ENCODE measurements at places on chromosomes 6 and 20.
A peak's percentile ranks its signal among the peaks of the same experiment; 100 is the strongest.

DNA sequence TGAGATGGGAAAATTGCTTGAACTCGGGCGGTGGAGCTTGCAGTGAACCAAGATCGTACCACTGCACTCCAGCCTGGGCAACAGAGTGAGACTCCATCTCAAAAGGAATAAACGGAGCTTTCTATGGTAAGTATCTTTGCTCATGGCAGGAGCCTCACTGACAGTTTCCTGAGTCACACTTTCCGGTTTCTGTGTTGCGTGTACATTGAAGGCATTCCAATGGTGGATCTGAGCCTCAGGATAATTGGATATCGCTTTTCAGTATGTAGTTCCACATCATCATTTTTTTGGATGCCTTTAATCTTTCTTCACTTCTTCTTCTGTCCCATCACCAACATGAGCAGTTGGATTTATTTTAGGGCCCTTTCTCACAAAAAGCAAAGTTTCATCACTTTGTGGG is 28.6 kb upstream of the GTSF1L start:
- DNase-seq: no peak

GRCh38 chr6:21134356-21134755 is 459.2 kb upstream of the SOX4 start:
- DNase-seq: no peak

DNA sequence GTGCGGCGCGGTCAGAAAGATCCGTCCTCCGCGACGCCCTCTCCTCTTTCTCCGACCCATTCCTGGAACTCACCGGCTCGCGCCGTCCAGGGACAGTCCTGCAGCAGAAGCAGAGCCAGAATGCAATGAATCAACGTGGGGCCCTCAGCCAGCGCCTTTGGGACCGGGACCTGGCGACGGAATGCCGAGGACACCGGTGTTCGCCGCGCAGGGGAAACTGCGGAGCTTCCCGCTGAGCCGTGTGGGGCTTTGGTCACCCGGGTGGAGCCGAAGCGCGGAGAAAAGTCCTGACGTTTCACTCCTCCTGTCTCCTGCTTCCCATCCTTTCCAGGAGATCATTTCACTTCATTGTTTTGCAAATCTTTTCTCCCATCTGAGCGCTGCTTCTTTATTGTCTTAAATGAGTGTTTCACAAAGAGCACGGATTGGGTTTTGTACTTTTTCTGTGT is 26.5 kb downstream of the ULBP1 start:
- no peak for DNase-seq

DNA sequence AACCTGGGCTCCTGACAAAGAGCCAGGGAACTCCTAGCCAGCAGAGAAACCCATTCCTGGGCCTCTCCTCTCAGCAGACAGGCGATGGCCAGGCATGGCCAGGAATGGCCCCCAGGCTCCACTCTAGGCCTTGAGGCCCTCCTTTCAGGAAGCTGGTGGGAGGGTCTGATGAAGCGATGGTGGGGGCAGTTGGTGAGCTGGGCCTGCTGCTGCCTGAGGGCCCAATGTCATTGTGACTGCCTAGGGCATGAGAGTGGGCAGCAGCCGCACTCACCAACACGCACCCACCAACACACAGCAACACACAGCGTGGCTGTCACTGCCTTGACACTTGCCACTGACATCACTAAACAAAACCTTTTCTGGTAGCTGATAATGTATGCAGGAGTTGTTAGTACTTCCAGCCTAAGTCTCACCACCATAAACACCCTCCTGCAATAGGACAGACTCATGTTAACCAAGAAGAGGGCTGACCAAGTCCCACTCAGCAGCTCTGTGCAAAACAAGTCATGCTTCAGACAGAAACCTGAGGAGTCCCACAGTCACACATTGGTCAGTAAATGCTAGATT is 69.3 kb downstream of the ABHD12 start:
- peak; percentile 48 for DNase-seq

GRCh38 chr6:97460394-97461080 is 177.5 kb upstream of the MMS22L start:
- DNase-seq: no peak

- no peak for DNase-seq
These were observed 262.1 kb upstream of the ADGRB3 start for GRCh38 chr6:68372991-68373390.

DNA sequence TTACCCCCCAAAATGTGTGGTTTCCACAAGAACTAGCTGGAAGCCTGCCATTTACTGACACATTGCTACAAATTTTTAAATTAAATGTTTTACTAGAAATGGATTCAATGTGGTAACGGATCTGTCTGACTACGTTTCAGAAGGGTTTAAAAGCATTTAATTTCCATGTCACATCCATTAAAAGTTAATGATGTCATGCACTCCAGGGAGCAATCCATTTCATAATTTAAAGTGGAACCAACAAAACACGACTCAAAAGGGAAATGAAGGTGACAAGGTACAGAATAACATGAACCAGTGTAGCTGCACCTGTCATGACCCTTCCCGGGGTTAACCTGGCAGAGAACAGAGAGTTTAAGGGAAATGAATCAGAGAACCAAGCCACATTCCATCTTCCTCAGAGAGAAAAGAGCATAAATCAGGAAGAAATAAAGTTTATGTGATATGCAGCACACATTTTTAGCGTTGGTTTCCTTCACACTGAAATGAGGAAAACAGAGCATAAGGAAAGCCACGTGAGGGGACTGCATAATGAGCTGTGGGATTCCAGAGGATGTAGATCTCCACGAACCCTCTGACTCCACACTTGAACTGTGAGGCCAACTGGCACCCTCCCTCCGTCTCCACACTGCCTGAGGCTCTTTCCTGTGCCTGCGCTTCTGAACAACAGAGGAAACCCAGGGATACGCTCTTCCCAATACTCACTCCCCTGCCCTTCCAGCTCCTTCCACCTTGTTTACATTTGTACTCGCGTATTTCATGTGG is 170.3 kb upstream of the AHI1 start:
- no peak for DNase-seq

DNA sequence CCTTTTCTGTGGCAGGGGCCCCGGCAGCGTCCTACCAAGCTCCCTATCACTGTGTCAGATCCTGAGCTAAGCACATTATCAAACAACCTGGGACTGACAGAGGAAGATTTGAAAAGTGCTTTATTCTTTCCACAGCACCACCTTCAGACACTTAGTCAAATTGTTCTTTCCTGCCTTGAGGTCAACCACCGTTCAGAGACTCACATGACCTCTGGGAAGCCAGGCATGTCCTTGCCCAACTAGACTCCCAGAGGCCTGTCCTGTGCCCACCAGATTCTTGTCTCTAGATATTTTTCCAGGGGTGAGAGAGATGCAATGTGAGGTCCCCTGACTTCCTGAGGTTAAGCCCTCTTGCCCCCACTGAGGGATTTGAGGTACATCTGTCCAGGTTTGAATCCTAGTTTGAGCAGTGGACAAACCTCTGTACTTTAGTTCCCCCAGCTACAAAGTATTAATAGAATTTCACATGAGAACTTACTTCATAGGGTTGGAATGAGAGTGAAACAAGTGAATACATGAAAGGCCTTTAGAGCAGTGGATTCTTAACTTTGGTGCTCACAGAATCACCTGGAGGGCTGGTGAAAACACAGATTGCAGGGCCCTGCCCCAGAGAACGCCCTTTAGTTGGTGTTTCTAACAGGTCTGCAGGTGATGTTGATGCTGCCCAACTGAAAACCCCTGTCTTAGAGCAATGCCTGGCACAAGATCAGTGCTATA is 179.8 kb downstream of the CLIC5 start:
- no peak for DNase-seq

GRCh38 chr6:89670935-89671565 is 32.5 kb upstream of the LYRM2 start:
- no peak for DNase-seq

- DNase-seq: peak; percentile 19
These were observed 673 bp downstream of the MARCKS start for GRCh38 chr6:113857556-113858479.

GRCh38 chr20:18087054-18087453 is 29.3 kb upstream of the OVOL2 start:
- DNase-seq: no peak

DNA sequence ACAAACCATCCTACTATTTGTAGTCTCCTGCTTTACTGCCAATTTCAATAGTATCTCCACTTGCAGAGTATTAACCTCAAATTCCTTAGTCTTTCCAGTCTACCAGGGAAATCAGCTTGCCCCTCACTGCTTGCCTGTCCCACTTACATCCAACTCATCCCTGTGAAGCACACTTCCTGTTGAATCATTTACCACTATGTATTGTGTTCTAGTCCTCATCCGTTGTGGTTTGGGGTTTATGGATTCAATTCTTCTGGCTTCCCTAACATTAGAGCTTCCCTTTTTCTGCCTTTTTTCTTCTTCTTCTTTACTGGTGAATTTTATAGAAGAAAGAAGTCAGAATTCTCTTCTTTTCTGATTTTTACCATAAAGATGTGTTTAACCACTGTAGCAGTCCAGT is 5.1 kb upstream of the TXLNB start:
- no peak for DNase-seq

GRCh38 chr6:71887006-71887743 is 825 bp downstream of the RIMS1 start:
- no peak for DNase-seq

- no peak for DNase-seq
These were observed 343.2 kb upstream of the SULF2 start for GRCh38 chr20:48128436-48128835.

GRCh38 chr6:62272114-62272513 is 13.9 kb downstream of the KHDRBS2 start:
- DNase-seq: no peak

DNA sequence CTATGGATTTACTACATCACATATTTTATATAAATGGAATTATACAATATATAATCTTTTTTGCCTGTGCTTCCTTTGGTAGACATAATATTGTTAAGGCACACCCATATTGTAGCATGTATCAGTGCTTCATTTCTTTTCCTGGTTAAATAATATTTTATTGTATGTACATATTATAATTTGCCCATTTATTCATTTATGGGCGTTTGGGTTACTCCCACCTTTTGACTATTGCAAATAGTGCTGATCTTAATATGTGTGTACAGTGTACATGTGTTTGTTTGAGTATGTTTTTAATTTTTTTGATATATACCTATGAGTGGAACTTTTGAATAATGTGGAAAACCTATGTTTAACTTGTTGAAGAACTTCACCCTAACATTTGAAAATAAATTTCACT is 804.2 kb downstream of the DHX35 start:
- no peak for DNase-seq

- no peak for DNase-seq
These were observed 94.7 kb upstream of the AHI1 start for GRCh38 chr6:135592276-135592675.

DNA sequence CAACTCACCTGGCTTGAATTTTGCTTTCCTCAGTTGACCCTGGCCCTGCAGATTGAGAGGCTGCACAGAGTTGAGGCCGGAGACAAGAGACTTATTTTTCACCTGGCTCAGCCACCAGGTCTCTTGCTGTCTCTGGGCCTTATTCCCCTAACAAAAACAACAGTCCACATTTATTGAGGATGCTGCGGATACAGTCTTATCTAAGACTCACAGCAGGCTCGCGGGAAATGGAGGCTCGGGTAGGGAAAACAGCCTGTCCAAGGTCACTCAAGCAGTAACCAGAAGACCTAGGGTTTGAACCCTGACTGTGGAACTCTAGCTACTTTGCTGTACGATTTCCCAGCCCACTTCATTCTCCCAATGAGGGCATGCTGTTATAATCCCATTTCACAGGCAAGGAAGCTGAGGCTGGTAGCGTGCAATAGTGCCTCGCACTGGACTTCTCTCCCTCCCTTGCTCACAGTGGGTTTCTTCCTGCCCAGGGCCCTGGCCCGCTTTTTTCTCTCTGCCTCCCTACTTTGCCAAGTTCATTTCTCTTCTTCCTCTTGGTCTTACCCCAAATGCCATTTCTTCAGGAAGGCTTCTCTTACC is 57.7 kb downstream of the RBM38 start:
- no peak for DNase-seq

DNA sequence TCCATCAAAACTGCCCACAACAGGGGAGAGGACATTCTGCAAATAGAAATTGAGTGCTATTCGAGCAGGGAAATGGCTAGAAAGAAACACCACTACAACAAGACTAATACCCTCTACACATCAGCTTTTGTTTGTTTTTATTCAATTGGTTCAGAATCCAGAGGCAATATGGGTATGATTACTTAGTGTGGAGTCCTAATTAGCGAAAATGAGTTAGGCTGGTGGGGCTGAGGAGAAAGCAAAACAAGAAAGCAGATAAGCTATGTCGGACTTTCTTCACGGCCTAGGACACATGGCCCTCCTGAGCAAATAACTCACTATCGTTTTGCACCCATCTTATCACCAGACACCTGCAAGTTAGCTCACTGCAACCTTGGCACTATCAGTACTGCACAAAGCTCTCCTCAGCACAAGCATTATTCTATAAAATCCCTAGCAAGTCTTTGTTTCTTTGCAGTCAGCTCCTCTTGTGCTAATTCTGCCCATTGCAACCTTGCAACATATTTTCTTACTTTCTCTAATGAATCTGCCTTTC is 31.3 kb upstream of the SH3BGRL2 start:
- DNase-seq: no peak

GRCh38 chr20:31674895-31675827 is 37.4 kb downstream of the COX4I2 start:
- DNase-seq: peak; percentile 77
